SK-MEL-5 (cell line): ENCODE measurements at places on chromosomes 11 and 22.

- DNase-seq = no peak
Observed at GRCh38 chr11:132520199-132520598, 1012.1 kb downstream of the OPCML start.

DNA sequence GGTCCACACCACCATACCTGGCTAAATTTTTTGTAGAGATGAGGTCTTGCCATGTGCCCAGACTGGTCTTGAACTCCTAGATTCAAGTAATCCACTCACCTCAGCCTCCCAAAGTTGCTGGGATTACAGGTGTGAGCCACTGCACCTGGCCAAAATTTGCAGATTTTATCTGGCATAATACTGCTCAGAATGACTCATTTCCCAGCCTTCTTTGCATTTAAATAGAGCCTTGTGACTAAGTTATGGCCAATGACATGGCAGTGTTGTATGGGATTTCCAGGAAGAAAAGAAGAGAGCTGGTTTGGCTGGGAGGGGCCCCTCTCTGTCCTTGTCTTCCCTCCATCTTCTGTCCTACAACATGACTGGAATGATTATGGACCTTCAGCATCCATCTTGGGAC, 55.8 kb downstream of the CCDC34 start:
- DNase-seq = no peak

- DNase-seq = peak; percentile 19
Observed at GRCh38 chr11:27718863-27719545, 18.7 kb upstream of the BDNF start.

DNA sequence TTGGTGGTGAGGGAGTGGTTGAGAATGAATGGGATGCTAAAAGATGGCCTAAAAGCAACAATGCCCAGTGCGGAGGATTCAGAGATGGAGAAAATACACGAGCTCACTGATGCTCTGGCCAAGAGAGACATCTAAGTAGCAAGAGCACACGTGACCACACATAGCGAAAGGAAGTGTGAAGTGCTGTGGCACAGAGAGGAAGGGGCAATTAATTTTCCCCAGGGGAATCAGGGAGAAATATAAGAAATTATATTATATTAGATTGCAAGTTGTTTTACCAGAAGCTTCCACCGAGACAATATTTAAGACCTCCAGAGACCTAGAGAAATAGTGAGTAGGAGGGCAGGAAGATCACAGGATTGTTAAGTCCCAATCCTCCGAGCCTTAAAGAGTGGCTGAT, 80.6 kb downstream of the RCN1 start:
- no peak for DNase-seq

DNA sequence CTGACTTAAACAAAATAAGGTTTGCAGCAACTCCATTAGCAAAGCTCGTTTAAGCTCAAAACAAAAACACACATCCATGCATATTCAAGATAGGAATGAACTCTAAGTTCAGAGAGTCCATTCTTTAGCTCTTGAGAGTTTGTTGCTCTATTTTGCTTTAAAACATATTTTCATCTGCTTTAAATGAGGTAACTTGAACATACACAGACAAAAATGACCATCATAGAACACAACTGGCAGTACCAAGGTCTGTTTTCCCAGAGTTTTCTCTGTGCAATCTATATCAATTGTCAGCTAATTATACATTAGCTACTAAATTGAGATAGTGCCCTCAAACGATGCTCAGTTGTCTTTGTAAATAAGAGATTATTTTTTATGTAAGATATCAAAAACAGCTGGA, 423.2 kb upstream of the ANO3 start:
- no peak for DNase-seq

GRCh38 chr11:113896156-113896879, 8.3 kb upstream of the HTR3B start:
- peak; percentile 40 for DNase-seq

DNA sequence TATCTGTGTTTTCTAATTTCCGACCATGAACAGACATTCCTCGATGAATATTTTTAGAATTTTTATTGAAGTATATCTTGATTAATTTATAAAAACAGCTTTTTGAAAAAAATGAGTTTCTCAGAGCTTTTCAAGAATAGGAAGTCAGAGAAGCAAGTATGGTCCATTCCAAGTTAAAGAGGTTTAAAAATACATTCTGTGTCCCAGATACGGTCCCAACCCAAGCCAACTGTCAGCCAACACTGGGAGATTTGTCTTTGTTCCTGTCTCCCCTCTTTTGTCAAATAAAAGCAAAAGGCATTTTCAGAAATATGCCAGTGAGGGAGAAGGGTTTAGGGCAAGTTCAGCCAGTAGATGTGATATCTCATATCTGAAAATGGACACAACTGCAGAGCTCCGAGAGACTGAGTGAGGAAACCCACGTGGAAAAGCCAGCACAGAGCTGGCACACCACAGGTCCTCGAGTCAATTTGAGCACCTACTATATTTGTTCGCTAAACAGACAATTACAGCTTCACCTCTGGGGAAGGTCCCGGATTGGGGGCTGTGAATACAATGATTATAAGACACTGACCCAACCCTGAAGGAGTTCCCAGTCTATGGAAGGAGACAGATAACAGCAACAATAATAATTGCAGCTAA, 59.8 kb downstream of the C11orf91 start:
- DNase-seq = no peak
